Head of caudate nucleus (tissue), 42 donors: ENCODE measurements at places on chromosomes 6 and 20.
A peak's percentile ranks its signal among the peaks of the same experiment; 100 is the strongest.

DNA sequence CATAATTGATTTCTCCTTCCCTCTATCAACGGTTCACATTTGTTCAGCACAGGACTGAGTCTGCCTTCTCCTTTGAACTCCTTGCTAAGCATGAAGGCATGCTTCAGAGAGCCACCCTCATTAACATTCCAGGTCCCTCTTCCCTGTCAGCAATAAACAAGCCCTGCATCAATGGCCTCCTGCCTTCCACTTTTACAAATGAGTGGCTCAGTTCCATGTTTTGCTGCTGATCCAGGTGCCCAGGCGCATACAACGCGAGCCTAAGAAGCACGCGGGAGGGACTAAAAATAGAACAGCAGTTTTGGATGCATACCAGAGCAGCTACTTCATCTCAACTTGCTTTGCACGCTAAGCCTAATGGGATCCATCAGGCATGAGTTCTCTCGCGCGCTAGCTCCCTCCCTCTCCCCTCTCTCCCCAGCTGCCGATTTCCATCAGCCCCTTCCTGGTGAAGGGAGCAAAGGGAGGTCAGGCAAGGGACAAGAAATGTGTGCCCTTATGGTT lies 53.4 kb downstream of the TRAF3IP2 start:
- peak; percentile 63 for DNase-seq

DNA sequence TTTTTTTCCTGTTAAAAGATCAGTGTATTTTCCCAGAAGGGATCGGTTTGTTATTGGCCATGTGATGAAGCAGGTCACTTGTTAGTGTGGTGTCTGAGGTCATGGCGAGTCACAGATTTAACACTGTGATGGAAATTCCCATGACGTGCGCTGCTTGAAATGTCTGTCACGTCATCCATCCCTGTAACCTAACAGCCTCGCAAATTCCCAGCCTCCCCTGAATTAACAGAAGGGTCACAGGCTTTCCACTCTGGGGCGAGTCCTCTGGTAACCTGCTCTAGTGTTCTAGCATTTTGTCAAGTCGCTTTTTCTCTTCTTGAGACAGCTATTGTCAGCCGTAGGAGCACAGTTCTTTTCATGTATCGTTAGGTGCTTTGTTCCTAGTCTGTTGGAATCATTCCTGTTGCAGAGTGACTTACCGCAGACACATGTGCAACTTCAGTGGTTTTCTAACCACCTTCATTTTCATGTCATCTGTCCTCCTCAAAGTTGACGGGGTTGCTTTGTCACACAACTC lies 137.2 kb downstream of the MAP3K4 start:
- DNase-seq: no peak

GRCh38 chr6:16742116-16742515 lies 19.1 kb downstream of the ATXN1 start:
- no peak for DNase-seq

- DNase-seq: no peak
Measured at GRCh38 chr6:7161253-7161623, 53.5 kb downstream of the RREB1 start.

GRCh38 chr6:82430611-82431010 lies 67.0 kb downstream of the TPBG start:
- DNase-seq: no peak

- DNase-seq: no peak
Measured at GRCh38 chr6:50271817-50272216, 222.1 kb upstream of the DEFB112 start.

- DNase-seq: no peak
Measured at GRCh38 chr20:46746956-46747526, 37.6 kb downstream of the SLC2A10 start.

GRCh38 chr6:47446669-47447330 lies 30.8 kb upstream of the CD2AP start:
- no peak for DNase-seq

DNA sequence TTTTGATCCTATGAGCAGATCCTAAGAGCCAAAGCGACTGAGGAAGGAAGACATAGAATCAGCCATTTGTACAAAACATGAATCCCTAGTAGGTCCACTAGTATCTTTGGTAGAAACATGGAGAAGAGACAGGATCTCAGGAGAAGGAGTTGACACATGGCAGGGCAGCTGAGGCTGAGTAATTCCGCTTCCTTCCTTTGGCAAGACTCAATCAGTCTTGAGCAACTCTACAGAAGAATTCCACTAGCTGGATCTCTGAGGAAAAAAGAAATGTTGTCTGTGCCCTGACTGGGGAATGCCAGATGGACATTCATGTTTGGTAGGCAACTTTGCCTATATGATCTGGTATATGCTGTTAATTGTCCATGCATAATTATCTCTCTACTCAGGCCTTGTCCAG lies 35.3 kb downstream of the ESR1 start:
- no peak for DNase-seq

DNA sequence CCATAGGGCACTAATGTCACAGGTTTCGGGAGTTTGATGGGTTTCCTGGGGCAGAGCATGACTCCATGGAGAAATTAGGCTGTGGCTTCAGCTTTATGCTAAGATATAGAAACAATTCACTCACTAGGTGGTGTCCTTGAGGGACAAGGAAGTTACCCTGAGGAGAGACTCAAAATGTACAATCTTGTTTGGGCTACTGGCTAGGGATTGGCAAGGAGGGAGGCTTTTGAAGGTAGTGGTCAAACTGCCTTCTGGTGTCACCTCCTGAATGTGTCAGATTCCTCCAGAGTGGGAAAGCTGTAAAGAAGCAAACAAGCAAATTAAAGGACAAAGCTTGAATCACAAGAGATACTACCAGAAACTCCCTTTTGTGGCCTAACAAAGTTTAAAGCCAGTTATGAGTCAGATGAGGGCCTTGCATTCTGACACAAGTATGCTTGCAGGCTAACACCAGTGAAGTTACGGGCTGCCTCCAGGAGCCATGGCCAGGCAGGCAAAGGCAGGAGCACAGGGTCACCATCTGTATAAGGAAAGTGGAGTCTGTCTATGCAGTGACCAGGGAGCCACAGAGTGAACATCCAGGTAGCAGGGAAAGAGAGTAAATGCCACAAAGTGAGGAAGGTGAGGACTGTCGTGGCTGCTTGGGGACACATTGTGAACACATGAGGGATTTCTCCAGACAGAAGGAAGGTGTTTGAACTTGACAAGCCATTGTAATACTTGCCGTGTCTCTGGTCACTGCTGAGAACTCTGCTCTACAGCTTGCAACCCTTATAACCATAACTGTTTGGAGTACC lies 107.7 kb upstream of the DTNBP1 start:
- no peak for DNase-seq

DNA sequence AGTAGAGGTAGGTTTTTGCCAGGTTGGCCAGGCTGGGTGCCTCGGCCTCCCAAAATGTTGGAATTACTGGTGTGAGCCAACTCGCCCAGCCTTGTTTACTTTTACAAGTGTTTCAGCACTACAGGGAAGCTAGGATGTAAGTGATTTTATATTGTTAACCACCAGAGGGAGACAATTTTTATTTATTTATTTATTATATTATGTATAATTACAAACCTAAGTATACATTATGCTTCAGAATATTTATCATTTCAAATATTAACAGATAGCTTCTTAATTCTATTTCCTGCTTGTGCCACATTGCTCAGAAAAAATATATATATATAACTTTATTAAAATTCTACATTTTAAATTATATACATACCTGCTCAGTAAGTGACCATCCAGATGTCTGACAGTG lies 9.8 kb downstream of the MMUT start:
- DNase-seq: no peak

DNA sequence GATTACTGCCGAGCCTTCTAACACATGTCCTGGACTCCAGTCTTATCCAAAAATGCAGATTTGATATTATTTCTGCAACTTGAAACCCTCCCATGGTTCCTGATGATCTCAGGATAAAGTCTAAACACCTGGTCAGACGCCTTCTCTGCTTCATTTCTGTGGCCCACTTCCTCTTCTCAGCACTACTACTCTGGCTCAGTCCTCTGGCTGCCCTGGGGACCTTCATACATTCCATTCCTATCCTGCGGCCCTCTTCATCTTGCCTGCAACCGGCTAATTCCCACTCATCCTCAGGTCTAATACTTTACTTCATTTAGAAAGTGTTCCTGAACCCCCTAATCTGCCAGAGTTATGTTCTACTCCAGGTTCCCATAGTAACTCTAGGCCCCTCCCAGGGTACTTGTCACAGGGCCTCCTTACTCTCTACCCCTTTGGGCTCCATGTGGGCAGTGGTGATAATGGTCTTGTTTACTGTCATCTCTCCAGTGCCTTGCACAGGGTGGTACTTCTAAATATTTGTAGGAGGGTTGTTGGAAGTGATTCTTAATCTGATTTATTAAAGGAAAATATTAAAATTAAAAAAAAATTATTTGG lies 18.9 kb downstream of the MAN1A1 start:
- no peak for DNase-seq

DNA sequence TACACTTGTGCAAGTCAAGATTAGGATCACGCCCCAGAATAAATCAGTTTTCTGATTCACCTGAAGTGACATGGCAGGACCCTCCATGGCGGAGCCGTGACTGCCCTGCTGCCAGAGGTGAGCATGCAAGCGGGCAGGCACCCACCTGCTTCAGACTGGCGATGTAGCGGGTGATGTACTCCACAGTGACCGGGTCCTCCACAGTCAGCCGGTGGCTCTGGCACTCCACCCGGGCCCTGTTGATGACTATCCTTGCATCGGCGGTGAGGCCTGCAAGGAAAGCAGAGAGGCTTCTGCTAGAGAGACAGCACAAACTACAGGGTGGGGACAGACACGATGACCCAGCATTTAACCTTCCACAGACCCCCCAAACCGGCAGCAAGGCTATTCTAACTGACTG lies 3.6 kb downstream of the PSMA7 start:
- no peak for DNase-seq

DNA sequence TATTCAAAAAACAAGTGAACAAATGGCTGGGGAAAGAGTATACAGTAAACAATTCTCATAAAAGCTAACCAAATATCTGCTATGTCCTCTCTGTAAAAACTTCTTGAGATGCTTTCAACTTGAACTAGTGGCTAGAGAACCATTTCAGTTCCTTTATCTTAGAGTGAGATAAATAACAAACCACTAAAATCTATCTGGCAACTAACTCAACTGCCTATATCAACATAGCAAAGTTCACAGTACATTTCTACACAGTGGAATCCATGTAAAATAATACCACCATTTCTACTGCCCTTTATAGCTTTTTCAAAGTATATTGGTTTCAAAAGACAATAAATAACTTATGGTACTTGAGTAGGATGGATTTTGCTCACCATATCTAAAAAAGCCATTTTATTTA lies 95.1 kb downstream of the MMS22L start:
- no peak for DNase-seq

GRCh38 chr6:169589699-169590257 lies 112.1 kb downstream of the WDR27 start:
- DNase-seq: no peak

- no peak for DNase-seq
Measured at GRCh38 chr6:149473080-149474052, 11.4 kb downstream of the ZC3H12D start.

- no peak for DNase-seq
Measured at GRCh38 chr20:23007886-23008655, 27.0 kb upstream of the SSTR4 start.

DNA sequence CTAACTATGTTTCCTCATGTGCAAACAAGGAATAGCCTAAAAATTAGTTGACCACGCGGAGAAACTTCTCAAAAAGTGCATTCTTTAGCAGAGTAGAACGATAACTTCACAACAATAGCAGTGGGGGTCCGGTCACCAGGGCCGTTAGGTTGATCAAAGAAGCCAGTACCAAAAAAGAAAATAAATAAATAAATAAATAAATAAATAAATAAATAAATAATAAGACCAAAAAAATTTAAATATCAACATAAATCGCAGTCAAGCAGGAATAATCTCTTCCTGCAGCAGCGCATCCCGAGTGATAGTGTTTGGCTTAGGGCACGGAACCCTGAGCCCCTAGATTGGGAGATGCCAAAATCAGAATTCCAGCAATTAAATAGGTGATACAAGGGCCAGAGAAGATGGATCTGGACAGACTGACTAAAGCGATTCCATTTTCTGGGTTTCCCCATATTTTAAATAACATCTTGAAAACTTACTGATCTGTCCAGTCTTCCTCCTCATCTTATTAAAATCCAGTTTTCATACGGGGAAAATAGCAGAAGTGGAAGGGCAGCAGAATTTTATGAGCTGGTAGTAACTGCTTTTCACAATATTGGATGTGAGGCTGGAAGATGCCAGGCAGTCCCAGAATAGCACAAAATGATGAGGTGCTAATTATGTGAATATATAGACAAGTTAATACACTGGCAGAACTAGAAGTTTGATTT lies 4.4 kb upstream of the OLIG3 start:
- no peak for DNase-seq

DNA sequence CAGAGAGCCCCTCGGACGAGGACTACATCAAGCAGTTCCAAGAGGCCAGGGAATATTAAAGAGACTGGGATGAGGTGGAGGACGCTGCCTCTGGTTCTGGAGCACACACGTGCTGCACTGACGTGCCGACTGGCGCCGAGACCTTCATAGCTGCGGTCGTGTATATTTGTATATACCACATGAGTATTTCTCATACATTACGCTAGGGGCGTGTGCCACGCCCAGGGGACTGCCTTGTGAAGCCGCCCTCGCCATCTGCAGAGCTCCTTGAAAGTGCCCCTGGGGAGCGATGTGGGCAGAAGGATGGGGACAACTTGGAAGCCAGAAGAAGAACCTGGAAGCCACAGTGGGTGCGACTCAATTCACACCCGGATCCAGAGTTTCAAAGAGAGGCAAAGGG lies 78.3 kb downstream of the ISM1 start:
- no peak for DNase-seq

DNA sequence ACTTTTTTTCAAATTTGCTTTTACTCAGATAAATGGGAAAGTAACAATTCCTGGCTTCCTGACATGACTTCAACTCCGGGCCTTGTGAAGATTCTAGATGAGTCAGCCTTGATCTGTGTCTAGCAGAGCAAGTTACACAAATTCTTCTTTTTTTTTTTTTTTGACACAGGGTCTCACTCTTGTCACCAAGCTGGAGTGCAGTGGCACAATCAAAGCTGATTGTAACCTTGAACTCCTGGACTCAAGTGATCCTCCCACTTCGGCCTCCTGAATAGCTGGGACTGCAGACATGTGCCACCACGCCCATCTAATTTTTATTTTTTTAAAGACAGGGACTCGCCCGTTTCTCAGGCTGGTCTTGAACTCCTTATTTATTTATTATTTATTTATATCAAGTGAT lies 7.3 kb upstream of the ARHGAP18 start:
- no peak for DNase-seq

- no peak for DNase-seq
Measured at GRCh38 chr6:9527679-9528286, 887.1 kb downstream of the TFAP2A start.
